ENCODE measurements at places on chromosomes 4 and X. TPM values are rescaled to one million over a fixed set of nuclear protein-coding genes. Genes with fewer than 3 reads are reported as not detected.
A peak's percentile ranks its signal among the peaks of the same experiment; 100 is the strongest.

SPANXN5 gene
- not detected for total RNA-seq

DNA sequence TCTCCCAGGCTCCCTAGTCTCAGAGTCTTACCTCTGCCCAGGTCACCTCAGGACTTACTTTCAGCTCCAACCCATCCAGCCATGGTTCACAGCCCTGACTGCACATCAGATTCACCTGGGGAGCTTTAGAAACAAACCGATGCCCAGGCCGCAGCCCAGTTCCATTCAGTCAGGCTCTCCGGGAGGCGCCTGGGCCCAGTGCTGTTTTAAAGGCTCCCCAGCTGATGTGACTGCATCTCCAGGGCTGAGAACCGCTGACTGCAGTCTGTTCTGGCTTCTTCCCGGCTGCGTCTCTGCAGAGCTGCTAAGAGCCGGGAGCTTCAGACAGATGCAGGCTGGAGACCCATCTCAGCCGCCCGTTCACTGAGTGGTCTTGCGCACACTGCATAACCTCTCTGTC is 44.4 kb upstream of the LGI2 start:
- no peaks in the 10 kb centered on the region for H3K4me1 ChIP-seq
- H3K27ac ChIP-seq, result no peak overlapping the region
- no peak for DNase-seq
- no peaks in the 10 kb centered on the region for H3K36me3 ChIP-seq
- no peak overlapping the region for H3K4me3 ChIP-seq
- H3K27me3 ChIP-seq, result no peaks in the 10 kb centered on the region

ZNF674 gene
- 2.2 TPM for total RNA-seq

DNA sequence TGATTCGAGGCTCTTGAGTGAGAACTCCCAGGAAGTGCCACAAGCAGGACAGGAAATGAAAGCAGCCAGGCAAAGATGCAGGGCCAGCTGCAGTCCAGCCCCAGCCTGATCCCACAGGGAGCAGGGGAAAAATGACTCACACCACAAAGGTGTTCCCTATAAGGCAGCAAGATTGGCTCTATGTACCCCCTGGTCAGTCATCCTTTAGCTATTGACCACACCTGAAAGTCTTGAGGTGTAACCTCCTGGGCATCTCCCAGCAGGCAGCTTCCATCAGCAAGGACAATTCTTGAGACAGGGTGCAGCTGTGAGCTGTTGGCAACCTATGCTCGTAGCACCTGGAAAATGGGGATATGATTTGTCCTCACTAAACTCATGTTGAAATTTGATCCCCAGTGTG is 27.9 kb upstream of the EXOC1L start:
- no peaks in the 10 kb centered on the region for H3K4me1 ChIP-seq
- no peak overlapping the region for H3K27ac ChIP-seq
- H3K27me3 ChIP-seq, result peaks cover 36% of the 10 kb centered on the region
- no peak overlapping the region for H3K4me3 ChIP-seq

STARD8 gene
- total RNA-seq, result 10.4 TPM

CHRDL1 gene
- total RNA-seq, result 2.3 TPM

- H3K27me3 ChIP-seq, result no peaks in the 10 kb centered on the region
- H3K27ac ChIP-seq, result peak overlapping the region; percentile 79
- H3K4me3 ChIP-seq, result no peak overlapping the region
- peaks cover 29% of the 10 kb centered on the region for H3K4me1 ChIP-seq
These were observed 167.3 kb downstream of the PJA1 start for GRCh38 chrX:68997911-68998310.

- H3K4me1 ChIP-seq, result no peaks in the 10 kb centered on the region
- no peak for DNase-seq
- H3K27me3 ChIP-seq, result no peaks in the 10 kb centered on the region
- no peak overlapping the region for H3K4me3 ChIP-seq
- H3K36me3 ChIP-seq, result no peaks in the 10 kb centered on the region
These were observed 92.5 kb upstream of the EDA2R start for GRCh38 chrX:66731398-66731797.

DNA sequence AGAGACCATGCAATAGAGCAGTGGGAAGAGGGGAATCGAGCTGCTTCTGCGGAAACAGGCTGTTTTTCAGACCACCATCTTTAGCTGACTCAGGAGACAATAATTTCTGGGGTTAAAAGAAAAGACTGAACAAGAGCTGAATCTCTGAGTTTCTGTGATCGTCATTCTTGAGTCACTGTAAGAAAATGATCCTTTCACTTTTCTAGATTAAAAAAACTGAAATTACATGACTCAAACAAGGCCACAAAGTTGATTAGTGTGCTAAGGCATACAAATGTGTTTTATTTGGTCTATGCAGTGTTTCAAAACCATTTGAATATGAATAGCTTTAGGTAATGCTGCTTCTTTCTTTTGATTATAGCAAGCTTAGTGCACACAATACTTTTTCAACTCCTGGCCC is 194.4 kb upstream of the RPL34 start:
- no peaks in the 10 kb centered on the region for H3K4me1 ChIP-seq
- H3K4me3 ChIP-seq, result no peak overlapping the region
- no peak overlapping the region for H3K27ac ChIP-seq
- H3K36me3 ChIP-seq, result no peaks in the 10 kb centered on the region
- no peaks in the 10 kb centered on the region for H3K27me3 ChIP-seq

GRCh38 chrX:120287513-120288112 is 23.6 kb downstream of the TMEM255A start:
- no peaks in the 10 kb centered on the region for H3K36me3 ChIP-seq
- H3K27me3 ChIP-seq, result no peaks in the 10 kb centered on the region
- no peak overlapping the region for H3K27ac ChIP-seq
- peaks cover 3% of the 10 kb centered on the region for H3K4me1 ChIP-seq

GRCh38 chrX:145773006-145773405 is 44.6 kb upstream of the SLITRK2 start:
- H3K27ac ChIP-seq, result no peak overlapping the region
- no peaks in the 10 kb centered on the region for H3K4me1 ChIP-seq
- H3K36me3 ChIP-seq, result no peaks in the 10 kb centered on the region
- H3K27me3 ChIP-seq, result no peaks in the 10 kb centered on the region
- H3K4me3 ChIP-seq, result no peak overlapping the region

- H3K27ac ChIP-seq, result no peak overlapping the region
- DNase-seq, result no peak
- H3K27me3 ChIP-seq, result no peaks in the 10 kb centered on the region
- peaks cover 6% of the 10 kb centered on the region for H3K4me1 ChIP-seq
- no peak overlapping the region for H3K4me3 ChIP-seq
These were observed 93.8 kb downstream of the TBL1X start for GRCh38 chrX:9558615-9559014.

DNA sequence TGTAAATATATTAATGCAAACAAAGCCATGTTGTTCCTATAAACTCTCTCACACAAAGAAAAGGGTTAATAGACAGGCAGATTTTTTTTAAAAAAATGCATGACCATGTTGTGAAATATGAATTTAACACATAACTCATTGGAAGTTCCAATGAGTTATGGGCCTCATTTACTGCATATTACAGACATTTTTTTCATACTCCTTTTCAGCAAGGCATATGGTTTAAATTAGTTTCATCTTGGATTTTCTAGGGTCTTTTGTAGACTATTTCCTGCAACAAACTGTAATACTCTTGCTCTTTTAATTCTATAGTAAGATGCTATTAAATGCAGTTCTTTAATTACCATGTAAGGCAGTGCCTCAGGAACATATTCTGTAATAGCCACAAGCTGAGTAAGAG is 323.1 kb downstream of the GBA3 start:
- no peaks in the 10 kb centered on the region for H3K4me1 ChIP-seq
- no peaks in the 10 kb centered on the region for H3K36me3 ChIP-seq
- no peak overlapping the region for H3K4me3 ChIP-seq
- H3K27me3 ChIP-seq, result no peaks in the 10 kb centered on the region
- no peak for DNase-seq

GABRG1 gene
- total RNA-seq, result not detected

DNA sequence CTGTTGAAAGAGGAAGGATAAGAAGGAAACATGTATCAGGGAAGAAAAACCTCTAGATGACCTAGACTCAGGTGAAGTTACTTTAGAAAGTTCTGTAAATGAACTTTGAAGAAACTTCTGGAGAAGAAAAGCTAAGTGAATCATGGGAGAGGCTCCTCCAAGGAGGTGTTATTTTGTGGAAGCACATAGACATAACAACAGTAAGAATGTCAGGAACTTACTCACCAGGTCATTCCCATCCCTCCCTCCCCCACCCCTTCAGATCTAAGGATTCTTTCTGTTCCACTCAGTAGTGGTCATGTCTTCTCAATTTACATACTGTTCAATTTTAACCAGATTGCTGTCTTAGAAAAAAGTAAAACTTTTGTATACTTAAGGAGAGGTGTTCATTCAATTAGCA is 310.5 kb upstream of the DDX53 start:
- DNase-seq, result no peak
- no peaks in the 10 kb centered on the region for H3K4me1 ChIP-seq
- no peaks in the 10 kb centered on the region for H3K36me3 ChIP-seq

All from heart right ventricle (tissue), 16 donors.